Head of caudate nucleus (tissue), 42 donors: ENCODE measurements at places on chromosomes 13 and 19.
A peak's percentile ranks its signal among the peaks of the same experiment; 100 is the strongest.

DNA sequence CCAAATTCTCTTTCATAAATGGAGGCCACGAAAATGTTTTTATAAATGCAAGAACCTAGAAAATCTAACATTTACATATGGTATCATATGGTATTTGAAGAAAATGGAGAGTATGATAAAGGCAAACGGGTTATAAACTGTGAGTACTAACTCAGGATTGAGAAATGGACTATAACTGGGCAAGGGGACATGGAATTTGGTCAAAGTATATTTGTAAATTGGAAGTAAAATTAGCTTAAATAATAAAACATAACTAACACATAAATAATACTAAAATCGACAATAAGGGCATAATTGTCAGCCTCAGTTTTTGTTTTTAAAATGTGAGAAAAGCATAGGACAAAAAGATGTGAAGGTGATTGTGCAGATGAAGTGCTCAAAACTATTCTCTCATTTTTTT, 1516.3 kb upstream of the MIR17HG start:
- no peak for DNase-seq

DNA sequence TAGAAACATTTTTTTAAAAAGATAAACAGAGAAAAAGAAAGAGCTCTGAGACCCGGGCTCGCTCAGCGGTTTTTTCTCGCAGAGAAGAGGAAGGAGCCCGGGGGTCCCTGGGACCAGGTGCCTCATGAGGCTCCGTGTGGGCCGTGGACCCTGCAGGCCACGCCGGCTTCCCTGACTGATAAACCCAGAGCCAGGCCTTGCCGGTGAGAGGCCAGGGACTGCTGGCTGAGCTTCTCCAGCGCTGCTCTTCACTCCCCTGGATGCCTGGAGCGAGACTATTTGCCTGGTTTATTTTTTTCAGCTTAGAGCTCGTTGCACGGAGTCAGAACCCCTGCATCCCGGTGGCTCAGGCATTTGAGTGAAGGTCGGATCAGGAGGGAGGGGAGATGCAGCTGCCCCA, 53.4 kb upstream of the F7 start:
- DNase-seq, result no peak

GRCh38 chr13:93293710-93294109, 67.1 kb downstream of the GPC6 start:
- DNase-seq, result no peak

GRCh38 chr13:60329221-60329923, 67.6 kb upstream of the TDRD3 start:
- DNase-seq, result peak; percentile 31

DNA sequence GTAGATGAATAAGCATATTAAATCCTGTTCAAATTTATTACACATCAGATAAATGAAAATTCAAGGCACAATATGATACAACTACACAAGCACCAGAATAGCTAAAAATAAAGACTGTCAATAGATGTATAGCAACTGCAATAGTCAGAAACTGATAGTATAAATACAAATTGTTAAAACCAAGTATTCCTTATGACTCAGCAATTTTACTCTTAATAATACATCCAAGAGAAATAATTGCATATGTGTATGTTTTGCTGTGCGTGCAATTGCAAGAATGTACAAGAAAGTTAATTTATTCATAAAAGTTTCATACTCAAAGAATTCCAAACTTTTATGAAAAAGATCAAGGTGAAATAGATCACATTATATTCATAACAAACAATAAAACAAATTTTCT, 1338.1 kb downstream of the OLFM4 start:
- no peak for DNase-seq
